Activated CD4-positive, alpha-beta T cell treated with anti-CD3 and anti-CD28 coated beads for 4 hours (primary cell): ENCODE measurements at places on chromosomes 12 and 14.

DNA sequence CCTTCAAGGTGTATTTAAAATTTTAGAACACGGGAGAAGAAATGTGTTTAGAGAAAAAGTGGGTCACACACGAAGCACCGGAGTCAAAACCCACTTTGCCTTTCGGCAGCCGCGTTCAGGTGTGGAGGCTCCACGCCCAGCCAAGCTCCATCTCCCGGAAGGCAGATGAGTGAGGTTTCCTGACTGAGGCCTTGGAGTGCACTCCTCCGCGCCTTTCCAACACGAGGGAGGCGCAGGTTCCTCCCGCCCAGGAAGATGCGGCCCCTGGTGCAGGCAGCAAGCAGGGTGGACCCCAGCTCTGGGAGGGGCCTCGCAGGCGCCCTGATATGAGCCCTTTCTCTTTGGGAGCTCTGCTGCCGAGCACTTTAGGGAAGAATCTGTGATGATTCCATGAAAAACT, 22.5 kb downstream of the MTA1 start:
- DNase-seq: no peak

DNA sequence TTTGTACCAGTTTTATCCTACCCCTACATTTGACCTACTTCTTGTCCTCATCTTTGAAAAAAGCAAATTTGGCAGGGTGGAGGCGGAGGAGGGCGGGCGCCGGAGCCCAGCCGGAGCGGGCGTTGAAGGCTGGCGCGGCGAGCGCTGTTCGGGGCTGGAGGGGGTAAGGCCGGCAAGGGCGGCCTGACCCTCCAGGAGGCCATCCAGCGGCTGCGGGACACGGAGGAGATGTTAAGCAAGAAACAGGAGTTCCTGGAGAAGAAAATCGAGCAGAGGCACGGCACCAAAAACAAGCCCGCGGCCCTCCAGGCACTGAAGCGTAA, 27.2 kb downstream of the FBXO34 start:
- no peak for DNase-seq

DNA sequence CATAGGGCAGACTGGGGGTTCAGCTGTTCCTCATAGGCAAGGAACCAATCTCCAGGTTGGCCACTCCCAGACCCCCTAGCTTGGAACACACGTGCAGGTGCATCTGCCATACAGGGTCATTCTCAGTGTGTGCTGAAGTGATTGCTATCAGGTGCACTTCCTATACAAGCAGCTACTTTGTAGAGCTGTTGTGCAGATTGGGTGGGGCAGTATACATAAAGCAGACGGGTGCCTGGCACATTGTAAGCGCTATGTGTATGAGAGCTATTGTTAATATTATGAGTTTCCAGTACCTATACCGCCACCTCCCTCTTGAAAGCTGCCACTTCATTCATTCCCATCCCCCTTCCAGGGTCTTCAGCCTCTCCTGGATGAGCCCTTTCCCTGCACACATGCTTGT, 17.3 kb downstream of the IRF2BPL start:
- no peak for DNase-seq

GRCh38 chr12:45912774-45913173, 77.6 kb downstream of the SCAF11 start:
- no peak for DNase-seq

DNA sequence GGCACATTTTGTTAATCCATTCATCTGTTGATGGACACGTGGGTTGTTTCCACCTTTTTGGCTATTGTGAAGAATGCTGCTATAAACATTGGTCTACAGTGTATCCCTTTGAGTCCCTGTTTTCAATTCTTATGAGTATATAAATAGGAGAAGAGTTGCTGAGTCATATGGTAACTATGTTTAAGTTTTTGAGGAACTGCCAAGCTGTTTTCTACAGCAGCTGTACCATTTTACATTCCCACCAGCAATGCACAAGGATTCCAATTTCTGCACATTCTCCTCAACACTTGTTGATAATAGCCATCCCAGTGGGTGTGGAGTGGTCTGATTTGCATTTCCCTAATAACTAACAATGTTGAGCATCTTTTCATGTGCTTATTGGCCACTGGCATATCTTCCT, 6.9 kb upstream of the SVOP start:
- DNase-seq: no peak

DNA sequence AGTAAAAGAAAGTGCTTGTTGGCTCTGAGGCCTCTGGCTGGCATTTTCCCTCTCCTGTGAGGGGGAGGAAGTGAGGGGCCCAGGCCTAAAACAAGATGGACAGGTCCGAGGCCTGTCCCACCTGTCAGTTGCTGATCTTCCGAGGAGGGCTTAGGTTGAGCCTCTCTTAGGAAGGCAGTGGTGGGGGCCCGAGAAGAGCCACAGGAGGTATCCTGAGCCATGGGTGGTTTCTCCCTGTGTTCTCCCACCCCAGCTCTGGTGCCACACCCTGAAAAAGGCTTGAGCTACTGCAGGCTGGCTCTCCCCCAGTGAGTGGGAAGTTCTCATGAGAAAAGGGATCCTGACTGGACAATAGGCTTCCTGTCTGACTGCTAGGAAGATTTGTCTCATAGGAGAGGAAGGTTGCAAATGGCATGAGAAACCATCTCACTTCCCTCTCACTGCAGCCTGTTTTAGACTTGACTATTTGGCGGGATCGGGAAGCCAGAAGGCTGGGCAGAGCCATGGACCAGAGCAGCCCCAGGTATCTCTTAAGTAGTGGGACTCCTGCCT, 72.1 kb upstream of the SRSF5 start:
- DNase-seq: no peak

DNA sequence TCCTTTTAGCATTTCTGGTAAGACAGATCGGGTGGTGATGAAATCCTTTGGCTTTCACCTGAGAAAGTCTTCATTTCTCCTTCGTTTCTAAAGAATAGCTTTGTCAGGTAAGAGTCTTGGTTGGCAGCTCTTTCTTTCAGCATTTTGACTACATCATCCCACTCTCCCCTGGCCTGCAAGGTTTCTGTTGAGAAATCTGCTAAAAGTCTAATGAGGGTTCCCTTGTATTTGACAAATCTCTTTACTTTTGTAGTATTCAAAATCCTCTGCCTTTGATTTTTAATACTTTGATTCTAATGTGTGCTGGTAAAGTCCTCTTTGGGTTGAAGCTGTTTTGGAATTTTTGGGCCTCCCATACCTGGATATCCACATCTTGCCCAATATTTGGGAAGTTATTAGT, 120.2 kb downstream of the PAX9 start:
- DNase-seq: no peak

DNA sequence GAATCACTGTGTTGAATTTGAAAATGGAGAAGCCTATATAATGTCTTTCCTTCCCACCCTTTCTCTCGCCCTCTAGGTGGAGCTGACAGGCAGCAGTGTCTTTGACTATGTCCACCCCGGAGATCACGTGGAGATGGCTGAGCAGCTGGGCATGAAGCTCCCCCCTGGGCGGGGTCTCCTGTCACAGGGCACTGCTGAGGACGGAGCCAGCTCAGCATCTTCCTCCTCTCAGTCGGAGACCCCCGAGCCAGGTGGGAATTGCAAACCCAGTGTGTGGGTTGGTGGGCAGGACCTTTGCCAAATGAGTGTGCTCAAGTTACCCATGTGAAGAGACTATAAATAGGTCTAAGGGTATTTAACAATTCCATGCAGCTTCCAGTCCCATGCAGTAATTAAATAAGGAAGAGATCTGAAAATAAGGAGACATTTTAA, 274.7 kb downstream of the EGLN3 start:
- DNase-seq: no peak

DNA sequence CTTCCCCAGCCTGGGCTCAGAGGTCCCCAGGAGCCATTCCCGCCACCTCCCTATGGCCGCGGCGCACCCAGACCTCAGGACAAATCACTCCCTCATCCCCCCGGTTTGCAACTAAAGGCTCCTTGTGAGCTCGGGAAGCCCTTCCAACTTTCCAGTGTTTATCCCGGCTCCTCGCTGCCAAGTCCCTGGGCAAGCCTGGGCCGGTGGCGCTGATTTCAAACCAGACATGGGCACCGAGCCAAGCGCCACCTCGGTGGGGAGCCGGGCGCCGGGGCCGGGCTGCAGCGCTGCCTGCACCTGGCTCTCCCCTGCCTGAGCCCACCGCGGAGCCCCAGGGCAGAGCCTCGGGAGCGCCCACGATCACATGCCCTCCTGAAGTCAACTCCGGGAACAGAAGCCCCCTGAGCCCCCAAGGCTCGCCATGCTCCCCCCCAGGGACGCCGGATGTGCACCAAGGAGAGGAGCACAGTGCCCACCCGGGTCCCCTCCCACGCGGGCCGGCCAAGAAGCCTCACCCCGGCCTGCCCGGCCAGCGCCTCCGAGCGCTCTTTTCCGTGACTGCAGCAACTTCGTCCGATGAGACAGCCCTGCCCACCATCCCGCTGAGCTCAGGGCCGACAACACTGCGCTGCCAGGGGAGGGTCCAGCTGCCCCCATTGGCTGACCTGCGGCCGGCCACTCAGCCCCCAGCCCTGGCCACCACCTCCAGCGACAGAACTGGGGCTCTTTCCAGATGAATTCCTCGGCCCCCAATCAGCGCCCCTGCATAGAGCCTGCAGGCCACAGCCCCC, 50.0 kb downstream of the NCOR2 start:
- no peak for DNase-seq

DNA sequence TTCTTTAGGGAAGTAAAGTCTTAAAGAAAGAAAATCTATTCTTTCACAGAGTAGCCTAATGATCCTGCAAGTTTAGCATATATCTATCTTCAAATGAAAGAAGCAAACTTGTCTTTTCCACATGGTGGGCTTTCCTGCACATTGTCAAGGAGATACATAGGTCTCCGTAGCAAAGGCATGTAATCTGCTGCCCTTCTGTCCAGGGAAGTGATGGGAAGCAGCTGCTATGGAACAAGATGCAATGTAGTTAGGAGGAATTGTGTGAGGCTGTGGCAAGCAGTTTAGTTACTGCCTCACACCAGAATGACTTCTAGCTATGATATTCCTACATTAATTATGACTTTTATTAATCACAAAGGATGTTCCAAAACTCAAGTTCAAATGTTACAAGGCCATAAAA, 174.4 kb downstream of the PDZRN4 start:
- no peak for DNase-seq

DNA sequence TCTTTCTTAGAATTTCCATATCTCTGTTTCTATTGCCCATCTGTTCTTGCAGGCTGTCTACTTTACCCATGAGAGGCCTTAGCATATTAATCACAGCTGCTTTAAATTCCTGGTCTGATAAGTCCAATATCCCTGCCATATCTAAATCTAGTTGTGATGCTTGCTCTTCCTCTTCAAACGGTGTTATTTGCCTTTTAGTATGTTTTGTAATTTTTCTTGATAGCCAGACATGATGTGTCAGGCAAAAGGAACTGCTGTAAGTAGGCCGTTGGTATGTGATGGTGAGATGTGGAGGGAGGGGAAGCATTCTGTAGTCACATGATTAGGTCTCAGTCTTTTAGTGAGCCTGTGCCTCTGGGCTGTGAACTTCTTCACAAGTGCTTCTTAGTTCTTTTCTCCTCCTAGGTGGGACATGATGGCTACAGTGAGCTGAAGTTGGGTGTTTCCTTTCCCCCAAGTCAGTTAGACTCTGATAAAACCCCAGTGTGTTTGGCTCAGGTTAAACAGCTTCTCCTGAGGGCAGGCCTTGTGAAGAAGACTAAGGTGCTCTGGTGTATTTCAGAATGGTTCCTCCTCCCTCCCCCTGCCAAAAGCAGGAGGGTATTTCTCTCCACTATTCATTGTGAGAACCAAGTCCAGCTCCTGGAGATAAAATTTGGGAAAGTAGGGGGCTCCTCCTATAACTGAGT, 195.9 kb upstream of the PARP11 start:
- DNase-seq: no peak

- no peak for DNase-seq
Measured at GRCh38 chr12:51403681-51404136, 12.5 kb upstream of the GALNT6 start.

GRCh38 chr12:132170094-132170636, 25.9 kb downstream of the NOC4L start:
- no peak for DNase-seq

GRCh38 chr12:41205070-41205709, 17.1 kb downstream of the PDZRN4 start:
- no peak for DNase-seq

- DNase-seq: no peak
Measured at GRCh38 chr14:21882226-21882625, 208.6 kb upstream of the OR4E1 start.

DNA sequence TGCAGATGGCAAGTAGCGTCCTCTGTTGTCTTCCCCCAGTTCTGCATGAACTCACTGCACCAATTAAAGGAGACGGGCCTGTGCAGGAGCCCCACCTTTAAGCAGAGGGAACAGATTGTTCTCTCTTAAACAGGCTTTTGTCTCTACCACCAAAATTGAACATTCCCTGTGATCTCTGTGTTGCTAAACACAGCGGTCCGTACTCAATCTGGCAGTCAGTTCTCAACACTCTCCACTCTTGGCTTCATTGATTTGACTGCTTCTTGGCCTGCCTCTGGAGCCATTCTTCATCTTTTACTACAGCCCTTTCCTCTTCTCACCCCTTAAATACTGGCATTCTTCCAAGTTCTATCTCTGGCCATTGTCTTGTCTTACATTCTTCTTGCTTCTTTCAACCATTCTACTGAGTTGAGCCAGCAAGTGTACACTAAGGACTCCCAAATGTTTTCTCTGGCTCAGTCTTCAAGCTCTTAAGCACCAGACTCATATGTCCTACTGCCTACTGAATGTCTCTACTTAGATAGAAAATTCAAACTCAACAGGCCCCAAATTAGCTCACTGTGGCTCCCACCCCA, 8.0 kb upstream of the NT5DC3 start:
- no peak for DNase-seq

GRCh38 chr14:90758959-90759358, 57.3 kb downstream of the TTC7B start:
- no peak for DNase-seq

GRCh38 chr12:56929780-56930179, 4.4 kb downstream of the SDR9C7 start:
- DNase-seq: no peak

DNA sequence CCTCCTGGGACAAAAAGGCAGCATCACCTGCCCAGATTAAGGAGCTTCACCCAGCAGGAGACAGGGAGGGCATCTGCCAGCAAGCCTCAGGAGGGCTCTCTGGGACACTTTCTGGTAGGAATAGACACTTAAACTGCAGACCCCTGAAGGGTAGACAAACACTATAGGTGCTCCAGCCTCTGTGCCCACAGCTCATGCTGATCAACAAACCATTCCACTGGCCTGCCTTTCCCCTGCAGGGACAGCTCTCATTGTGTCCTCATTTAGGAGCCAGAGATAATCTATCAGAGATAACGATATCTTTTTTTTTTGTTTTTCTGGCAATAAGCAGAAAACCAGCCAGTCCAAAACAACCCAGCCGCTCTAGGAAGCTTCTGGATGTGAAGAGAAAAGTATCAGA, 251.8 kb upstream of the CCDC196 start:
- DNase-seq: no peak
